ENCODE measurements at places on chromosomes 13 and 19.
A peak's percentile ranks its signal among the peaks of the same experiment; 100 is the strongest.

DNA sequence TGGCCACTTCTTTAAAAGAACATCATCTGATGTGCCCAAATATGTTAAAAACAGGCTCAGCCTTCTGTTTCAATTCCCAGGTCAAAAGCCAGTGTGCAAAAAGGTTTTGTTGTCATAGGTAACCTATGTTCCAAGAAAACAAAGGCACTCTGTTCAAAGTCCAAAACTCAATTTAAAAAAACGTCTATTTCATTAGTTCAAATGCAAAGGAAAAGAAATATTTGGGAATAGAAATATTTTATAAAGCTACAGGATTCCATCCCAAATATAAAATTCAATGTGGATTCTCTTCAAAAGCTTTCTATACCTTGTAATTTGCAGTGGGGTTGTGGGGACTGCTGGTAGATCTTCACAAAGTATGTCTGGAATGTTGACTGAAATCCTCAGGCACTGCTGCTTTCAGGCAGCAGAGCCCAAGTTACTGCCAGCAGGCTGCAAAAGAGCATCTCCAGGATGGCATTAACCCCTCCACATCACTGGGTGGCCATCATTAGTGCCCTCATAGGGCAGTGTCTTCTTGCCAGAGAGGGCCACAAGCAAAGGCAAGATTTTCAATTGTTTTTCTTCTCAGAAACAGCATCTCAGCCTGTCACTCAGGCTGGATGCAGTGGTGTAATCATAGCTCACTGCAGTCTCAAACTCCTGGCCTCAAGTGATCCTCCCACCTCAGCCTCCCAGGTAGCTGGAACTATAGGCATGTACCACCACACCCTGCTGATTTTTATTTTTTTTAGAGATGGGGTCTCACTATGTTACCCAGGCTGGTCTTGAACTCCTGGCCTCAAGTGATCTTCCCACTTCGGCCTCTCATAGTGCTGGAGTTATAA lies 22.8 kb upstream of the STK24 start:
- no peak for DNase-seq

DNA sequence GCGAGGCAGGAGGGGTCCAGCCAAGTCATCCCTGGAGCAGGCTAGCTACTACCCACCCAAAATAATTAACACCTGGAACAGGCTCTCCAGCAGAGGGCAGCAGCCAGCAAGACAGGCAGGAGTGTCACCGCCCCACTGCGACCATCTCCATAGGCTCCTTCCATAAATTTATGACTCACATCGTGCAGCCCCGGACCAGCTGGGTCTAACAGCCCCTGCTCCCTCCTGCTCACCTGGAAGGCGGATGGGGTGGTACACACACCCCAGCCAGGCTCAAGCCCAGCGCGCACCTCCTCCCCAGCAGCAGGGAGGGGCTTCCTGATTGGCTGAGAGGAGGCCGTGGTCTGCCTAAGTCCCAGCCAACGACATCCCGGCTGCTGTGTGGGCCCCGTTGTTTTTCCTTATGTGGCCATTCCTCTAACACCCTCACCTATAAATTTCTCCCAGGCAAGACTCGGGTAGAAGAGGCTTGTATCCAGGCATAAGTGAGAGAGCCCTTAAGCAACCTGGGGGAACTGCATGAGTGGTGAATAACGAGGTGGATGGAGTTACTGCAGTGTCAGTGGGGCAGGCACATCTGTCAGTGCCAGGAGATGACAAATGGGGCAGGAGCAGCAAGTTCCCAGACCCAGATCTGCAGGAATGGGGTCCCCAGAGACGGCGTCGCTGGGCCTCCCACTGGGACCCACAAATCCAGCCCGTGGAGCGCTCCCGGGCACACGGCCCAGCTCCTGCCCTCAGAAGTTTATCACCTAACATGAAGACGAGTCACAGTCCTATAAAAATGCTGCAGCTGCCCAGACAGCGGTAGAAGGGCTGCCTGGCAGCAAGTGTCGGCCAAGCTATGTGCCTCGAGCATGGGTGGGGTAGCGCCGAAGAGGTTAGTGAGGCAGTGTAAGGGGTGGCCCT lies 43.1 kb downstream of the CEBPG start:
- DNase-seq, result peak; percentile 59

DNA sequence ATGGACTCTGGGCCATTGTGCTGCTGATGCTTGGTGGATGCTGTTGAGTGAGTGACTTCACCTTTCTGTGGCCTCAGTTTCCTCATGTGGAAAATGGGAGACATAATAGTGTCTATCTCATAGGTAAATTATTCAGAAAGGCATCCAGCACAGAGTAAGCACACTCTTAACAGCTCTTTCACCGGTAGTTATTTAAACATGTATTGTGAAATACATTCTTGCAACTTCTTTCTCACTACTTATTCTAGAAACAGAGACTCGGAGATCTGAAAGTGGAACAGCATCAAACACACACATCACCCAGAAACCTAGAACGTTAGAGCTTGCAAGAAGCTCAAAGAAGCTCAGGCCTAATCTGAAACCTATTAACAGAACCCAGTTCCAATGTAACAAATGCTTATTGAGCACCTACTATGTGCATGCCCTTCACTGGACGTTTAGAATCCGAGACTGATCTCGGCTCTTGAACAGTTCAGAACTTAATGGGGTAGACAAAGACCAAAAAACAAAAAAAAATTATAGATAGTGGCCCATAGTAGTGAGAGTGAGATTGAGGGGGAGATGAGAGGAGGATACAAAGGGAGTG lies 4.1 kb downstream of the ZSWIM9 start:
- no peak for DNase-seq

DNA sequence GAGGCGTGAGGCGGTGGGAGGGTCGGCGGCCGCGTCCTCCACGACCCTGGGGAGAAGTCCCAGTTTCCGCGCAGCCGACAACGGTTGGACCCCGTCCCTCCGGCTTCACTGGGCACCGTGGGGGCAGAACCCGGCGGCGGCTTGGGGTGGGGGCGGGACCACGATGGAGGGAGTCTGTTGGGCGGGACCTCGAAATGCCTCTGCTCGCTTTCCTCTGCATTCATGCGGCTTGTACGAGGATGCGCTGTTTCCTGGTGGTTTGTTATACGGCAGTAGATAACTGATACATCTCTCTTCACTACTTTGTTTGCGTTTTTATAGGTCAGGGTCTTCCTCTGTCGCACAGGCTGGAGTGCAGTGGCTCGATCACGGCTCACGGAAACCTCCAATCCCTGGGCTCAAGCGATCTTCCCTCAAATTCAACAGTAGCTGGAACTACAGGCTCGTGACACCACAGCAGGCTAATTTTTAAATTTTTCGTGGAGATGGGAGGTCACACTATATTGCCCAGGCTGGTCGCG lies 24.6 kb upstream of the ZNF846 start:
- peak; percentile 50 for DNase-seq

GRCh38 chr19:2540646-2541454 lies 64.9 kb downstream of the GADD45B start:
- DNase-seq, result no peak

DNA sequence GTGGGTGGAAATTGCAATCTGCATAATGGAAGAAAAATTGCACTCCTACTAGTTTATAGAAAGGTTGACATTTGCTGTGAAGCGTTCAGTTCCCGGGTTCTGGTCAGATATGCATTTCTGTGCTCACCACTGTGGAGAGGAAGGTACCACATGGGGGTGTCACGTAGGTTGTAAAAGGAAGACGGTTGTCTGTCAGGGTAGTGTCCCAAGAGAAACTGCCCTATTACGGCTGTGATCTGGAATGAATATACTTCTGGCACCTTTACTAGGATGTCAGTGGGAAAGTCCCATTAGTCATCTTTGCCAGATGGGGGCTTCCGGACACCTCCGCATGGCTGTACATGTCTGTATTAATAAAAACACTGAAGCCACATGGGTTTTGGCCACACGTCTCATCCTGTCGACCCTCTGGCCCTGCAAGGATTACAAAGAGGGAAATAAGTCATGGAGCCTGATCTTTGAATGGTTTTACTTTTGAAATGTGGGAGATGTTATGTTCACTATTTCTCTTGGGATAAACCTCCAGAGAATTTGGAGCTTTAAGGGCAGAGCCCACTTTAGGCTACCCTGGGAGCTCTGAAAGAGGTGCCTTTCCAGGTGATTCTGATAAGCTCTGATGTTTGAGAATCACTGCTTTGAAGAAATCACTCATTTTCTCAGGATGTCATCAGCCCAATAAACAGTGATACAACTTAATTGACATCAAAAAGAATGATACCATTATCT lies 133.9 kb downstream of the AKAP11 start:
- peak; percentile 65 for DNase-seq

DNA sequence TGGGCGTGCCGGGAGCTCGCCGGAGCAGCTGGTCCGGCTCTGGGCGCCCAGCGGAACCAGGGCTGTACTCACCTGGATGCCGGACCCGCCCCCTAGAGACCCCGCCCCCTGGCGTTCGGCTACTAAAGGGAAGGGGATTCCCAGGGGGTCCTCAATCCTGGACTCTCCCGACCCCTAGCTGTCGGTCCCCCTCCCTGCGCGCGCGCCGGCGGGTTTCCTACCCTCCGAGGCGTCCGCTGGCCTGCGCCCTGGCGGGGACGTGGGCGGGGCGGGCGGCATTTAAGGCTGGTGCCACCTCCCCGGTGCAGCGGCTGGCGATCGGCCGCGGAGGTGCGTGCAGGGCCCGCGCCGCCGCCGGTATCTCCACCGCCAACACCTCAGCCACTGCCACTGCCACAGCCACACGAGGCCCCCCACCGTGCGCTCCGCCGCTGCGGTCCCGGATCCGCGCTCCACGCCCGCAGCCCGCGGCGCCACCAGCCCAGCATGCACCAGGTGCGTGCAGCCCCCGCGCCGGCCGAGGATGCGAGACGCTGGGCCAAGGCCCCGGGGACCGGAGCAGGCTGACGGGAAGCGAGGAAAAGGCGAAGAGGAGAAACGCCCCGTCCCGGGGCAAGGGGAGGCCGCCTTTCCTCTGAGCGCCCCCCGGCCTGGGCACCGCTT lies at the start of gene ATP12A:
Gene ATP12A, plus strand, starts transcription at position 151 of the 663 bp plus-strand sequence. Its CDS starts 336 bp downstream, at position 487.
- DNase-seq, result no peak

- DNase-seq, result no peak
Observed at GRCh38 chr13:75864718-75865117, 228.6 kb downstream of the LMO7 start.

DNA sequence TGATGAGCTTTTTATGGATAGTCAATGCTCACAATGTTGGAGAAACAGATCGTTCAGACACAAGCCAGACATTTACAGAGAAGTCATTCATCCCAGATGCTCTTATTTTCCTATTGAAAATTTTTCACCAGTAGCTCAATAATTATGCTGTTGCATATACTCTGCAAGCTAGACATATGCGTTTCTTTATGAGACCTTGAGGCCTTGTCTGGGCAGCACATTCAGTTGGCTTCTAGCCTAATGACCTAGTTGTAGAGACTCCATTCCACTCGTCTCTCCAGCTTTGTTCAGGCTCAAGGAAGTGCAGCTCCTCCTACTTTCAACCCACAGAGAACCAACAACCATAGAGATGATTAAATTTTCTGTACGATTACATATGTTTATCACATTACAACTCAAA lies 237.7 kb downstream of the MZT1 start:
- no peak for DNase-seq

- DNase-seq, result no peak
Observed at GRCh38 chr13:43475140-43475539, 311.6 kb downstream of the ENOX1 start.
